Keratinocyte (primary cell): ENCODE measurements at places on chromosomes 11 and 22.
A peak's percentile ranks its signal among the peaks of the same experiment; 100 is the strongest.

GRCh38 chr11:17208257-17208999 lies 642 bp upstream of the PIK3C2A start:
- H3K27ac ChIP-seq: peak overlapping the region; percentile 99
- no peaks in the 10 kb centered on the region for H3K36me3 ChIP-seq
- peak overlapping the region; percentile 77 for H3K4me3 ChIP-seq
- peaks cover 20% of the 10 kb centered on the region for H3K4me1 ChIP-seq
- H3K27me3 ChIP-seq: no peaks in the 10 kb centered on the region

DNA sequence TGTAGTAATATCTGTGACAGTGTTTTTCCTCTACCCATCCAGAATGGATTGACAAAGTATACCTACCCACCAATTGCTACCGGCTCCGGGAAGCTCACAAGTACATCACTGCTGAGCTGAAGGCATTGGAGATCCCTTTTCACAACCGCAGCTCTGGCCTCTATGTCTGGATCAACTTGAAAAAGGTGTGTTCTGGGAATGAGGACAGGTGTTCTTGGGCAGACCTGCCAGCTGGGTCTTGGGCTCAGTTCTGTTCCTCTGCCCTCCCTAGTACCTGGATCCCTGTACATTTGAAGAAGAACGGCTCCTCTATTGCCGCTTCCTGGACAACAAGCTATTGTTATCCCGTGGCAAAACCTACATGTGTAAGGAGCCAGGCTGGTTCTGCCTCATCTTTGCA lies 7.8 kb upstream of the ACCS start:
- H3K36me3 ChIP-seq: no peaks in the 10 kb centered on the region
- DNase-seq: no peak
- no peak overlapping the region for H3K27ac ChIP-seq
- H3K27me3 ChIP-seq: no peaks in the 10 kb centered on the region
- H3K4me1 ChIP-seq: no peaks in the 10 kb centered on the region

GRCh38 chr11:76577921-76578653 lies 92.5 kb downstream of the LRRC32 start:
- H3K4me1 ChIP-seq: peaks cover 25% of the 10 kb centered on the region
- H3K4me3 ChIP-seq: no peak overlapping the region
- no peaks in the 10 kb centered on the region for H3K36me3 ChIP-seq
- peak overlapping the region; percentile 55 for H3K27ac ChIP-seq

DNA sequence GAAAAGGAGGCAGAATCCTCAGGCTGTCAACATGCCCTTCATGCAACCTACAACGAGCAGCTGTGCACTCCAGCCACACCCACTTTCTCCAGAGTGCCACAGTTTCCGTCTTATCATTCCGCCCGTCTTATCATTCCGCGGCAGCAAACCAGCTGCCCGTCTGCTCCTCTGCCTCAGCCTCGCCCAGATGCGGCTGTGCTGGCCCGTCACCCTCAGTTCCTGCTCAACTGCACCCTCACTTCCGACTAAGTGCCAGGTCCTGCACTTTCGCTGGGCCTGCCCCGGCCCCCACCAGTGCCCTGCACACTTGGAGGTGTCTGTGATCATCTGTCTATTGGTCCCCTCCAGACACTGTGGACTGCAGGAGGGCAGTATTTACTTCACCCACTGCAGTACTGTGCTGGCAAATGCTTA lies 43.7 kb downstream of the MICAL3 start:
- H3K27me3 ChIP-seq: no peaks in the 10 kb centered on the region
- peak overlapping the region; percentile 37 for H3K4me3 ChIP-seq
- peak overlapping the region; percentile 20 for H3K27ac ChIP-seq
- DNase-seq: no peak
- peaks cover 4% of the 10 kb centered on the region for H3K36me3 ChIP-seq

DNA sequence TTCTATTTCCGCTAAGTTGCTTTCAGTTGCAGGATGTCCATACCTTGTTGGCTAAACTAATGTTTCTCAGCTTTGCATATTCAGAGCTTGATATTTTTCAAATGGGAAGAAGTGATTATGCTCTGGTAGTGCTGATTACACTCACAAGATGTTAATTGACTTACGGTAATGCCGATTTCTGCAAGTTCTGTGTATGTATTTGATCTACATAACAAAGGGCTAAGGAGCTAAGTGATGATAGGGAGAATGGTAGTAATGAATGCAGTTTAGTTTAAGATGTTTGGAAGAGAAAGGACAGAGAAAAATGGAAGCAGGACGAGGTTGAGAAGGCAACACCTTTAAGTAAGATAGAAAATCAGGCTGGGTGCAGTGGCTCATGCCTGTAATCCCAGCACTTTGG lies 61.4 kb downstream of the FAM83F start:
- H3K27ac ChIP-seq: no peak overlapping the region
- DNase-seq: no peak
- H3K36me3 ChIP-seq: no peaks in the 10 kb centered on the region
